ENCODE measurements at places on chromosomes 11 and 22.

DNA sequence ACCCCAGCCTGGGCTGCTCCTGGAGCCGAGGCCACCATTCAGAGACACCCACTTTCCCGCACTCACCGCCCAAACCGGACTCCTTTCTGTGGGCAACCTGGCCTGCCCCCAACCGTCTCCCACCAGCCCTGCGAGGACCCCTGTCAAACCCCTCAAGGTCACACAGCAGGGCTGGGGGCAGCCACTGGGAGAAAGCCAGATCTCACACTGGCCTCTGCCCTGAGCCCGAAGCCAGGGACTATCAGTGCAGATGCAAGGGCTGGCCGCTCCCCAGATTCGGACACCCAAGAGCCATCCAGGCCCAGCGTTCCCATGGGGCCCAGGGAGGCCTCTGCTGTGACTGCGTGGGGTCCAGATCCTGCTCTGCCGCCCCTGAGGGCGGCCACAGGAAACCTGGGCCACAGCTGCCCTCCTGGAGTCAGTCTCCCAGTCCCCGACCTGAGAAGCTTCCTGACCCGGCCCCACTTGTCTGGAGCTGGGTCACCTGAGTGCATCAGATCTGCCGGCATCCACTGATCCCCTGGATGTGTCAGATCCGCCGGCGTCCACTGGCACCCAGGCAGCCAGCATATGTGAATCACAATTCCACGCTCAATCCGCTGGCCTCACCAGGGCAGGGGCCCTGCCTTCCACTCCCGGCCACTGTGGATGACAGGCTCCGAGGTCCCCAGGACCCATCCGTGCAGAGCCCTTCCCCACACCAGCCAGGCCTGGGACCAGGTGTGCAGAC lies 139.7 kb downstream of the BRD1 start:
- DNase-seq, result no peak

DNA sequence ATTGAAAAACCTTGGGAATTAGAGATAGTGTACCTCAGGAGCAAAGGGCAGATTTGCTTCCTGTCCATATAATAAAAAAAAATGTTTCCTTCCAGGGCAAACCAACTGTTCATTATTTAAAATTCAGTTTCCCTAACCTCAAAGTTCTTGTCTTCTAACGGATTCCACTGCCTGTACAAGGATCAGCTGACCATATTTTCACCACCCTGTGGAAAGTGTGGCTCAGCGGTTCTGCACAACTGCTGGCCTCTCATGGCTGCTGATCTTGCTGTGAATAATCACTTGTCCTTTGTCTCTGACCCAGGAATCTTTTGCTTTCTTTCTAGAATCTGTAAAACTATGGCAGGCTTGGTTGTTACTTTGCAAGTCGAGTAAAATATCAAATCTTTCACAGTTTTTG lies 1732.5 kb upstream of the RAG2 start:
- peak; percentile 23 for DNase-seq

- DNase-seq, result no peak
These were observed 6.5 kb downstream of the PTPMT1 start for GRCh38 chr11:47571895-47572294.

GRCh38 chr11:57657194-57658022 lies at the start of gene CLP1:
CLP1 (plus strand) TSS chr11:57657762; CDS start chr11:57659477, 1,715 bp downstream.
- DNase-seq, result peak; percentile 99

DNA sequence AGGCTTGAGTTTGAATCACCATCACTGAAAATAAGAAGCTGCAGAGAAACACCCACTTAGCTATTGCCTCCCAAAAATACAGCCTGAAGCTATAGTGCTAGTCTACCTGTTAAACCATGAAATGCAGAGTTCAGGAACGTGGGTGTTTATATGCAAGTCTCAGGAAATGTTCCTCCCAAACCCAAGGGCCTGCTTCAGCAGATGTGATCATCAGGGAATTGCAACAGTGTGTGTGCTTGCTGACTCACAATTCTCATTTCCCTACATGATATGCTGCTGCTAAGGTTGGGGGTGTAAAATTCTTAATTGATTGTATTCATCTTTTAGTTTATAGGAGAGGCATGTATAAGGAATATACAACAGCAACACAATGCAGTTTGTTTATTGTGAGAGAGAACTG lies 49.6 kb downstream of the NUP98 start:
- no peak for DNase-seq

DNA sequence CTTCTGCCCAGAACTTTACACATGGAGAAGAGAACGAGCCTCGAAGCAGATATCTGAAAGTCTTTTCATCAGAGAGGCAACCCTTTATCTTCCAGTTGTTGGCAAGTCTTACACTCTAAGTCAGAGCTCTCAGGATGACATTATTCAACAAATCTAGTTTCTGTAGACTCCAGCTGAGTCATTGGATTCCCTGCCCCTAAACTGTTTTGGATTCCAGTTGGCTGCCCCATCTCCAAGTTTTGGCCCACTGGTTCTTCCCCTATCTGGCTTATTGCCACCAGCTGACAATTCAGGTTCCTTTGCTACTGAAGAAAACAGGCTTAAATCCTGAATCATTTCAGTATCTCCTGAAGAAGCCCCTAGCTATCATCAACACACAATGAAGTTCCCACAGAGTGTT lies 14.2 kb downstream of the SAAL1 start:
- DNase-seq, result no peak

DNA sequence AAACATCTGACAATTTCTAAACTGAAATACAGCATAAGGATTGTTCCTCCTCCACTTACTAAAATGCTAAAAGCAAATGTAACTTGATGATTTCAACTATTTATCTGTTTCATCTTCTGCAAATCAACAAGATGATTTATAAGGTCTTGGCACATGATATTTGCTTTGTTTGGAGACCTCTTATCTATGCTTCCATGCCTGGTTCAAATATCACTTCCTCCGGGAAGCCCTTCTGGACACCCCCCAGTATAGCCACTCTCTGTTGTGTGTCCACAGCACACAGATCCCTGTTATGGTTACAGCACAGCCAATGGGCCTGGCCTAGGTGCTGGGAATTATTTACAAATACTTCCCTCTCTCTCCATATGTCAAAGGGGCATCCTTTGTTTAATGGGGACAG lies 114.8 kb downstream of the C11orf58 start:
- DNase-seq, result no peak

All from OCI-M1 (cell line).